ENCODE measurements at places on chromosomes 1 and 21.
A peak's percentile ranks its signal among the peaks of the same experiment; 100 is the strongest.

DNA sequence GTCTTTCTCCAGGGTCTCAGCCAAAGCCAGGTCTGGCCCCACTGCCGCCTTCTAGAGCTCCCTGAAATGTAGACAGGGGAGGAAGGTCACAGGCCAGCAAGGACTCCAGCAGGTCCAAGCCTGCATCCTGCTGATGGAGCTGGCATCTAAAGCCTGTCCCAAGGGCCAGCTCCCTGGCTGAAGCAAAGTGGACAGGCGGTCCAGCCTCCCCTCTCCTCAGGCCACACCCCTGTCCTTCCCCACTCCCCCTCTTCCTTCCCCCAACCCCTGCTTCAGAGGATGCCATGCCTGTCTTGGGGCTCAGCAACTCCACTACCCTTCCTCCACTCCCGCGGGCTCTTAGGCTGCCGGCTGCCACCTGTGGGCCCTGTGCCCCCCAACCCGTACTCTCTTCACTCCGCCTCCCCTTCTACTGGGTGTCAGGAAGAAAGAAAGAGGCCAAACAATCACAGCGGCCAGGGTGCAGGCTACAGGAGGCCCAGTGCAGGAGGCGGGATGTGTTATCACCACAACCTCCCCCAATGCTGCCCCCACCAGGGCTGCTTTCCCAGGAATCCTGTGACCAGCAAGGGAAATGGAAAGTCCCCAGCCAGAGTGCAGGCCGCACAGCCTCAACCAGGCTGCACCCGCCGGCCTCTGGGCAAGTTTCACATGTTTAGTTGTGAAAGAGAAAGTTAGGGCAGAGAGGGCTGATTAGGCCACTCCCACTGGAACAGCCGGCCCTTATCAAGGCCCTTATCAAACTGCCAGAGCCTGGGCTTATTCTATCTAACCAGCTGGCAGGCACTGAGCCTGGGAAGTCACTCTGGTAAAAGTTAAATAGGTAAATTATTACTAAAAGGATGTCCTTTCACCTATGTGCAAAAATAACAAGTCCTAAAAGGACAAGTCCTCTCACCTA, 34.1 kb downstream of the ACOT7 start:
- DNase-seq, result peak; percentile 22

DNA sequence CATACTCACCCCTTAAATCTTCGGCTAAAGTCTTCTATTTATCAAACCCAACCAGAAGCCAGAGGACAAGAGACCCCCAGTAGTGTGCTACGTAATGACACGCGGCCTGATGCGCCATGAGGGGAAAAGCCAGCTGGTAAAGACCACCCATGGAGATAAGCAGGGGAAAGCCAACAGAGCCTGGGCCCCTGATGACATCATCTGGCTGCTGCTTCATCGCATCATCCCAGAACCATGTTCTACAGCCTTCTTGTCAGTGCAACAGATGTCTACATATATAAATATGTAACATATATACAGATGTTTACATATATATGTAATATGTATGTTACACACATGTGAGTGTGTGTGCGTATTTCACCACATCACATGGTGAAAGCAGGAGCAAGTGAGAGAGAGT, 81.7 kb upstream of the VANGL1 start:
- peak; percentile 33 for DNase-seq

DNA sequence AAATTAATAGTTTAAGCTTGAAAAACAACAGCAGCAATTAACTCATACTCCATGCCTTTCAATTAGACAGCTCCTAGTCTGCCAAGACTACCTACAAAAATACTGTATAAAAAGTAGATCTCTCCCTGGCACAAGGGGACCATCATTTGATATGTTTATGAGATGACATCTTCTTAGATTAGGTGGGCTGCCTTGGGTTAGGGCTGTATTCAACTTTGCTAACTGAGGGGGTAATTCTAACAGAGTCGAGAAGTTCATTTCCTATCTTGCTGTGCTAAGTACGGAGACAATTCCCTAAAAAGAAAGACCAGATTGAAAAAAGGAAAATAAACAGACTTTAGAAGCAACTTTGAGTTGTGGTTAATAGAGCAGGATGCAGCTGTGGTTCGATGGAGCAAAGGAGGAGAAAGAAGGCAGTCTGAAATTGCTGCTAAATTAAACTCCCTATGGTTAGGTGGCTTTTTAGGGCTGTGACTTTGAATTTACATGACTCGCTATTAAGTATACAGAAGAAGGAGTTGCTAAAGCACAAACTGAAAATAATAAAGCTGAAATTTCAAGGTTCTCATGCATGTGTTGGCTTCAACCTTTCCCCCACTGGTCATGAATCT, 75.4 kb downstream of the CDC7 start:
- DNase-seq, result no peak

- no peak for DNase-seq
These were observed 20.8 kb upstream of the NCF2 start for GRCh38 chr1:183611021-183611420.

DNA sequence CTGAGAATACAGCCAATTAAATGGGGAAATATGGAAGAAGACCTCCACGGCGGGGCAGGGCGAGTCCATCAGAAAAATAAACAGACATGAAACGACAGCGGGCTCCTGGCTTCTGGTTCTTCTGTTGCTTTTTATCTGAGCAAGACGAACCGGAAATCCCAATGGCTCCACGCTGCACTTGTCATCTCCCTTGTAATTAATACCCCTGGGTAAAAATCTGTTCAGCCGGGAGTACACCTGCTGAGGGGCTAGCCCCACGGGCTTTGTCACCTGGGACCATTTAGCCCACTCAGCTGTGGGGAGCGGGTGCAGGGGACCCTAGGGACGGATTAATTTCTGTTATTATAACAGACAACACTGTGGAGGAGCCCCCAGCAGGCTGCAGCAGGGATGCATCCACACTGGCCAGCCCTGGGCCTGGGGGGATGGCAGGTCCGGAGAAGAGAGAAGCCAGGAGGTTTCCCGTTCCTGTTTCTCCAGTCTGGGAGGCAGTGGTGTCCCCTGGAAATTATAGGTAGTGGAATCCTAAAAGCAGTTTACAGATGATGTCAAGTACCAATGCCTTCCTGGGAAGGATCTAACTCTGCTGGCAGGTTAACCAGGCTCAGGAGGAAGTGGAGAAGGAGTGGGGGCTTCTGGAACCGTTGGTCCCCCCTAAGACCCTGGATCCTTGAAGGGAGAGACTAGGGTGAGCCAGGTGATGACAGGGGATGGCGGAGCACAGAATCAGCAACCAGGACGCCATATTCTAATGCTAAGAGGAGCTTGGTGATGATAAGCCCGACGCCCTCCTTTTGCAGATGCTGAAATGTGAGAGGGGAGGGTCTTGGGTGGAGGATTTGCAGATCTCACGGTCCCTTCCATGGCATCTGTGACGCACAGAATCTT, 566.1 kb downstream of the PTPRU start:
- no peak for DNase-seq

- DNase-seq, result peak; percentile 53
These were observed 25.0 kb upstream of the TMEM39B start for GRCh38 chr1:32047701-32048100.

- DNase-seq, result no peak
These were observed 5.4 kb downstream of the UBR4 start for GRCh38 chr1:19204446-19205266.

DNA sequence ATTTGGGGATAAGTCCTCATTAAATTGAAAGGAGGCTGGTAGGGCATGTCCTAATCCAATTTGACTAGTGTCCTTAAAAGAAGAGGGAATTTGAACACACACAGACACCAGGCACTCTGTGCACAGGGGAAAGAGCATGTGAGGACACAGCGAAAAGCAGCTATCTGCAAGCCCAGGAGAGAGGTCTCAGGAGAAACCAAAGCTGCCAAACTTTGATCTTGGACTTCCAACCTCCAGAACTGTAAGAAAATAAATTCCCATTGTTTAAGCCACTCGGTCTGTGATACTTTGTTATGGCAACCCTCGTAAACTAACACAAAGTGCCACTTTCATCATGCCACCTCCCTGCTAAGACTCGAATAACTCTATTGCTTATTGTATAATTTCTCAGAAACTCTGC, 13.8 kb downstream of the PLA2G4A start:
- no peak for DNase-seq

- DNase-seq, result no peak
These were observed 5.7 kb downstream of the FBLIM1 start for GRCh38 chr1:15764269-15764764.

GRCh38 chr1:91550961-91551360, 50.3 kb downstream of the CDC7 start:
- DNase-seq, result no peak

DNA sequence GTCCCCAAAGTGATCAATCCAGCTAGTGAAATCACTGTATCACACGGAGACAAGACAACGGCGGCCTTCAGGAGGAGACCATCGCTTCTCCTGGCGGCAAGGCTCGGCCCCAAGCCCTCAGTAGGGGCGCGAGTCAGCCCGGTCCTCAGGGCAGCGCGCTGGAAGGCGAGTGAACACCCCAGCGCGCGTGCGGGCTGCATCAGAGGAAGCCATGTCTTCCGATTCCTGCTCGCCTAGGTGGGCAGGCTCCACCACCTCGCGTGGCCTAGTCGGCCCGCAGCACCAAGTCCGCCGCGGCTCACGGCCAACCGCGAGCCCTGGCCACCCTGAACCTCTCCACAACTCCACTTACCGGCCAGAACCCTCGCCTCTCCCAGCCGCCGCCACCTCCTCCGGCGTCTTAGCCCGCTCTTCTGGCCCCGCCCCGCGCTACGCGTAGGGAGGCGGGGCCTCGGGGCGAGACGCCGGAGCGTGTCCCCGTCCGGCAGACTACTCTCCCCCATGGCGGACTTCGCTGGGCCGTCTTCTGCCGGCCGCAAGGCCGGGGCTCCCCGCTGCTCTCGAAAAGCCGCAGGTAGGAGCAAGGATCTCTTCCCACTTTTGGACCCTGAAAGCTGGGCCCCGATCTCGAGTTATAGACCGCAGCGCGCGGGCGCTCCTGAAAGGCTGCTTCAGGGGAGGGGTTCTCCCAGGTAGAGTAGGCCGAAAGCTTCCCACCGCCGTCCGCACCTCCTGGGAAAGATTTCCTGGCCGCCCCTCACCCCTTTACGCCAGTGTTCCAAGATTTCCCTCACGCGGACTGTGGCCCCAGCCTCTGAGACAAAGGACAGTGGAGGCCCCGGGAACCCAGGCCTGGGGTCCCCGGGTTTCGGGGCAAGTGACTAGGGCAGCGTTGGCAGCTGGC, at the start of the genes GLMN and RPAP2:
Gene GLMN, minus strand, starts transcription at position 415 of the 904 bp plus-strand sequence. CDS start 988 bp downstream, outside the sequence.
Gene RPAP2, plus strand, starts transcription at position 487 of the 904 bp plus-strand sequence. Its CDS starts 15 bp downstream, at position 502.
- DNase-seq, result peak; percentile 84

DNA sequence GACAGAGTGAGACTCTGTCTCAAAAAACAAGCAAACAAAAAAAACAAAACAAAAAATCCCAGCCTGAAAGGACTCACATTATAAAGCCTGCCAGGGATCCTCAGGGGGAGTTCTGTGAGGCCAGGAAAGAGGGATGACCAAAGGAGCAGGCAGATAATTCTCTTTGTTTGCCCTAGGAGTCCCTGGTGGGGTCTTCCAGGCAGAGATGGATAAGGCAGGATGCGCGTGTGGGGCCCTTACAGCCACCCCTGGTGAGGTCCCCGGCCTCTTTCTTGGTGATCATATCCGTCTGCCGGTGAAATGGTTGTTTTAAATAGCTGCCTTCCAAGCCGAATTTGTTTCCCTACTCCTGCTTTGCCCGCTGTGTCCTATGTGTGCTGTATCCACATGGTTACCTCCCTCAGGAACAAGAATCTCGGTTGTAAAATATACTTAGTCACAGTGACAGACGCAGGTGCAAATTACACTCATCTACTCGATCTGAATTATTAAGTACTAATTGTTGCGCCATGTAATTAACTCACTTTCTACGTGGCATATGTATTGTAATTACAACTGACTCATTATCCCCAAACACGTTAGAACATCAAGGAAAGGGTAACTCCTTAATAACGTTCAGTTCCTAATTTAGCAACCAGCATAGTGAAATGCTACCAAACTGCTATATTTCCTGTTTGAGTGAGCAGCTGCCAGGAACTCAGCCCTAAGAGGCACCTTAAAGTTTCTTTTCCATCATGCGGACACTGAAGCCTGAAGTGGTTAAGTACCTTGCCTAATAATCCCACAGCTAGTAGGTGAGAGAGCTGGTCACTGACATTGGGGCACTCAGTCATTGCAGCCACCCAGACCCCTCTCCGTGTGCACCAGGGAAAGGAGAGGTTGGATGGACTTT, 106.4 kb downstream of the ZSCAN20 start:
- no peak for DNase-seq

DNA sequence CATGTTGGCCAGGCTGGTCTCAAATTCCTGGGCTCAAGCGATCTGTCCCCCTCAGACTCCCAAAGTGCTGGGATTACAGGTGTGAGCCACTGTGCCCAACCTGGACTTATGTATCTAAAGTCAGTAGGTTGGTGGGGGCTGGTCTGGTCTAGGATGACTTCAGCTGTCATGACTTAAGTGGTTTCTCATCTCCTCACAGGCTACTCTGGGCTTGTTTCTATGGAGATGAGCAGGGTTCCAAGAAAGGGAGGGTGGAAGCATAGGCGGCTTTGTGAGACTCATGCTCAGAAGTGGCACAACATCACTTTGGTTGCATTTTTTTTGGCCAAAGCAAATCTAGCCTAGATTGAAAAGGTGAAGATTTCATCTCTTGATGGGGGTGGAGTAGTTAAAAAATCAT, 115.9 kb upstream of the IVNS1ABP start:
- no peak for DNase-seq

DNA sequence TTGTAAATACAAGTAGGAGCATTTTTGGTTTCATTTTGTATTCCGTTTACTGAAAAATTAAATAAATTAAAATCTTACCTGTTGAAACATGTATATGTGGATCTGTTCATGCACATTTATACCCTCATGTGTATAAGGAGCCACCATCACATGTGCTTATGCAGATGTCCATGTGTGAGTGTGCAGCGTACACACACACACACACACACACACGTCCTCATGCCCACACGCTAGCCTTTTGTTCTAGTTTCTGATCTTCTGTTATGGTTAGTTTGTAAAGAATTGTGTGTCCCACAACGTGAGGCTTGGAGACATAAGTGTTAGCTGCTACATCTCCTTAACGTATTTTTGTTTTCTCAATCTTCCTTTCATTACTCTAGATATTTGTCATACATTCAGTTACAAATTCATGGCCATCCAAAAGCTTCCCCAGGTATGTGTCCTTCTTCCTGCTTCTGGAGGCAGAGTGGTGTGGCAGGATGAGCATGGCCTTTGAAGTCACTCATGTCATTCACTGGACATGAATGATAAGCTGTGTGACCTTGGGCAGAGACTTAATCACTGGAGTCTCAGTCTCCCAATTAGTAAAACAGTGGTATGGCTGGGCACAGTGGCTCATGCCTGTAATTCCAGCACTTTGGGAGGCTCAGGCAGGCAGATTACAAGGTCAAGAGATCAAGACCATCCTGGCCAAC, 54.6 kb downstream of the TENT5C start:
- DNase-seq, result no peak

GRCh38 chr1:52544665-52545525, 8.0 kb downstream of the TUT4 start:
- DNase-seq, result no peak

DNA sequence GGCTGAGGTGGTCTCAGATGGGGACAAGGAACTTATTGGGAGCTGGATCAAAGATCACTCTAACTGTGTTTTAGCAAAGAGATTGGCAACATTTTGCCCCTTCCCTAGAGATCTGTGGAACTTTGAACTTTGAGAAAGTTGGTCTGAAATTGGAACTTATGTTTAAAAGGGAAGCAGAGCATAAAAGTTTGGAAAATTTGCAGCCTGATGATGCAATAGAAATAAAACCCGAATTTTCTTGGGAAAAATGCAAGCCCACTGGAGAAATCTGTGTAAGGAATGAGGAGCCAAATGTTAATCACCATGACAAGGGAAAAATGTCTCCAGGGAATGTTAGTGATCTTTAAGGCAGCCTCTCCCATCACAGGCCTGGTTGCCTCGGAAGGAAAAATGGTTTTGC, 17.2 kb downstream of the CFH start:
- no peak for DNase-seq

- DNase-seq, result no peak
These were observed 35.0 kb downstream of the ACKR1 start for GRCh38 chr1:159239551-159240220.

Measured in fibroblast of skin of abdomen (primary cell).